T1000 (cell line): ENCODE measurements at places on chromosomes 16 and 17.

DNA sequence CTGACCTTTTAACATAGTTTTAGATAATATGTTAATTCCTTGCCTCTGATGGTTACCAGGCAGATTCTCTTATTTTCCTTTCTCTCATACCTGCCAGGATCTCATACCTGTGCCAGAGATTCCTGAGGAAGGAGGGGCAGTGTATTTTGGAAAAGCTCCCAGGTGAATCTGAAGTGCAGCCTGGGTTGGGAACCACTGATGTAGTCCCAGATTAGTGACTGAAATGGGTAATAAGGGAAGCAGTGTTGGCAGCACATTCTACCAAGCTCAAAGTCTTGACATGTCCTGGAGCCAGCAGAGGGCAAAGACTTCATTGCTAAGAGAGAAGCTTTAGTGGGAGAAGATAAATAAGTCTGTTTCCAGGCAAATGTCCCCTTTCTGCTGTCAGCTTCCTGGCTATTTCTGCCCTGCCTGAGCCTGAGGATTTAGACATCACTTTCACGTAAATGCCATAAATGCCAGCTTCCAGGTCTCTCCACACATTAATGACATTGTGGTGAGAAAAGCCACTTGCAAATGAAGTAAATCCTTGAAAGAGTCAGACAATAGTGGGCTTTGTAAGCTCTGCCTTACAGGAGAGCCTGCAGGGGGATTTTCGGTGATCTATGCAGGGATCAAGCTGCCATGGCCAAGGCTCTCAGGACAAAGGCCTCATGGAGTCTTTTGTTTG is 40.9 kb upstream of the C16orf78 start:
- no peak for DNase-seq

- DNase-seq, result no peak
Measured at GRCh38 chr17:57283203-57283971, 27.1 kb downstream of the MSI2 start.

DNA sequence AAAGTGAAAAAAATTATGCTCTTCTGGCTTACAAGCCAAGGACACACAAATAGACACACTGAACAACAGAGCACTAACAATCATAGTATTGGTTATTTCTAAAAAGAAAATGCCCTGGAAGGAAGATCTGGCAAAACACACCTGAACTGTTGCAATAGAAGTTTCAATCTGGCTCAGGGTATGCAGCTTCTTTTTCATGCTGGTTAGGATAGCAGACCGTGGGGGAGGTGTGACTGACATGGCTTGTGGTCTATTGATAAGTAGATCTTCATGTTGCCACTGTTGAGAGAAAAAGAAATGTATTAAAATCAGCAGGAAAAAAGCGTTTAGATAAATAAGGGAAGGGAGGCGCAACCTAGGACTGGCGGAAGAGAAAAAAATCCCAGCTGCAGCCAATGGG is 26.5 kb upstream of the ARL6IP1 start:
- no peak for DNase-seq

GRCh38 chr17:73696251-73696650 is 52.0 kb upstream of the SDK2 start:
- no peak for DNase-seq

DNA sequence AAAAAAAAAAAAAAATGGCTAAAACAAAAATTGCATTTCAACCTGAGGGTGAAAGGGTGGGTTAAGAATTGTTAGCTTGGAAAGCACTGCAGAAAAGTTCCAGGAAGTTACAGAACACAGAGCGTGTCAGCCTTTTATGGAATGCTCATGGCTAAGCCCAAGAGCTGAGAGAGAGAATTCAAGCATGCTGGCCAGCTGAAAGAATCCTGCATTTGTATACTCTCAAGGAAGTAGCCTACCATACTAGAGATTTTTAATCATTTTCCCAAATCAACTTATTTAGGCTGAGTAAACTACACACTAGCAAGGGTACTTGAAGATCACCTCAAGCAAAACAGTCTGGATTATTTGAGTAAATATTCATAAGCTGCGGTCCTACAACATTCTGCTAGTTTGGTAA is 153.9 kb downstream of the KCNJ2 start:
- no peak for DNase-seq

- DNase-seq, result no peak
Measured at GRCh38 chr17:75689441-75689873, 22.3 kb downstream of the SAP30BP start.

DNA sequence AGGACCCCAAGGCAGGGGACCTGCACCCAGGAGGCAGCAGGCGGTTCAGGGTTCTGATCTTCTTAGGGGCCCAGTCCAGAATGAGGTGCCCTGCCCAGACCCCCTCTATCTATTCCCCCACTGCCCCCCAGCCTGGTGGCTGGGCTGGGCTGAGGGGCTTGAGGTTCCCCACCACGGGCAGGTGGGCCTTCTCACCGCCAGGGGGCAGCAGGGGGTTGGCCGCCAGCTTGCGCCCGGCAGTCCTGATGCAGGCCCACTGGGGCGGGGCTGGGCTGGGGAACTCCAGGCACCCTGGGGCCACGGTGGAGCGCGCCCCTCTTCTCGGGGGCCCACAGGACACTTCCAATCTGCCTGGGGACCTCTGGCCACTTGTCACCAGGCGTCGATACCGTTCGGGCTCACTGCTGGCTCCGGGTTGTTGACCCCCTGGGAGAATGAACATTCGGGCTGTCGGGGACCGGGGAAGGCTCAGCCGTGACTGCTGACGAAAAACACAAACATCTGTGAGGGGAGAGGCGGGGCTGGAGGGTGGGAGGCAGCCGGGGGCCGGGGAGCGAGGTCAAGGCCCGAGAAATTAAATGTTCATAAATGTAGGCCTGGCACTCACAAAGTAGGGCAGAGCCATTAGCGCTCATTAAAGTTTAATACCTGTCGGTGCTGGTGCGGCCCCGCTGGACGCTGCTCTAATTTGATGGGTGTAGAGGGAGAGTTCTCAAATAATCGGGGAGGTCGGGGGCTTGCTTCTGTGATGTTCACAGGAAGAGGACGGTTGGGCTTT is 219.3 kb upstream of the GSE1 start:
- DNase-seq, result no peak

- DNase-seq, result no peak
Measured at GRCh38 chr16:66844342-66845079, at the start of gene CA7. Gene CA7 (plus strand): TSS chr16:66844414. CDS start chr16:66844488, 74 bp downstream.

DNA sequence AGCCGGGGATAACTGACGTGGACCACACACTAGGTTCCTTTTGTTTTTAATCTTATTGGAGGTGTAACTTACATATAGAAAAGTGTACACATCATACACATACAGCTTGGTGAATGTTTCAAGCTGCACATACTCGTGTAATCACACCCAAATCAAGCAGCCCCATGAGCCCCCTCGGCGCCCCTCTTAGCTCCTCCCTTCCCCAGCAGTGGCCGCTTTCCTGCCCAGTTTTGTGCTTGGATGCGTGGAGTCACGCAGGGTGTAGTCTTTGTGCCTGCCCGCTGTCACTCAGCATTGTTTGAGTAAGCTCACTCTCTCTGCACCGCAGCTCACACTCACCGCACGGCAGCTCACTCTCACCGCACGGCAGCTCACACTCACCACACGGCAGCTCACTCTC is 151.7 kb upstream of the CHMP6 start:
- DNase-seq, result no peak

GRCh38 chr17:58487589-58488427 is at the start of gene HSF5:
Gene HSF5 (minus strand): TSS chr17:58488408. CDS start chr17:58488274, 134 bp downstream.
- DNase-seq, result no peak

GRCh38 chr17:73815474-73815873 is 171.2 kb upstream of the SDK2 start:
- DNase-seq, result no peak

DNA sequence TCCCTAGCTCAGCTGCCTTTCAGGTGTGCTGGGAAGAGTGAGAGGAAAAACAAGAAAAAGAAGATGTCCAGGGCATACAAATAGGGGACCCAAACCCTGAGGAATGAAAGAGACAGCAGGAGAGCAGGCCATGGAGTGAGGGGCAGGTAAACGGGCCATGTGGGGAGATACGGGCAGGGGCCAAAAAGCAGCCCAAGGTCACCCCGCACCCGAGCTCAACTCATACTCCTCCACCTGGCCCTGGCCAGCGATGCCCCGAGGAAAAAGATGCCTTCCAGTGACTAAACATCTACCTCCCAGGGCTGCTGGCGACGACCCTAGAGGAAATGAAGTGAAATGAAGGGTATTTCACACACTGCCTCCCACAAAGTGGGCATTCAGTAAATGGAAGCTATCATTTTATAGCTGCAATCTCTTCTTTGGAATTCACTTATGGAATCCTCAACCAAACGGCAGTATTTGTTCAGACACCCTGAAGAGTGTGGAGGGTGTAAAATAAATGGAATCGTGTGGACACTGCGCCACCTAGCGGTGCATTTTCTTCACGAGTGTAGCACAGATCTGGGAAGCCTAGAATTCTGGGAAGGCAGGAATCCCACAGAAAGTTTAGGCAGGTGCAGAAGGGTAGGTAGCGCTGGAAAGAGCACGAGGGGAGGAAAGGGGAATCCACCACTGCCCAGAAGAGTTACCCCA is 14.9 kb downstream of the ELAC2 start:
- DNase-seq, result peak; percentile 60

DNA sequence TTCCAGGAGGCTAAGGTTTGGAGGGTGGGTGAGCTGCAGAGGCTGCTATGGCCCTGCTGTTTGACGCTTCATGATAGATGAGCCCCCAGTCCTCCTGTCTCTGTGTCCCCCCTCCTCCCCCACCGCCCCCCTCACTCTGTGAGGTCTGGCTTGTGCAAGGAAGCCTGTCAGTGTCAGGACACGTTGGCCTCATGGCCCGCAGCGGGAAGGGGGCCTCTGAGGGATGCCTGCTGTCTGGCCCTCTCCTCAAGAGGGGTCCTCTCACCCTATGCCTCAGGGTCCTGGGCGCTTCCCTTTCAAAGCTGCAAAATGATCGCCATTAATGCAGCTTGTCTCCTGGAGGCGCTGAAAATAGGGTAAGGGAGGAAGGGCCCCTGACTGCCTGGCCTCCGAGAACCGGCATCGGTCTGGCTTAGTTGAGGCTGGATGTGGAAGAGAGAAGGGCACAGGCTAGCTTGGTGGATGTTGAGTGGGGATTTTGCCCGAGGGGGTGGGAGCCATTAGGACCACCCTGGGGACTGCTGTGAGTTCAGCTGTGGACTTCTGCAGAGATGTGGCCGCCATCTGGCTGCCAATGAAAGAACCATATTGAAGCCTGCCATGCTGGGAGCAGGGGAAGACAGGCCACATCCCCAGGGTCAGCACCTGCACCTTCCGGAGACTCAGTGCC is 14.8 kb upstream of the GOSR2 start:
- no peak for DNase-seq

DNA sequence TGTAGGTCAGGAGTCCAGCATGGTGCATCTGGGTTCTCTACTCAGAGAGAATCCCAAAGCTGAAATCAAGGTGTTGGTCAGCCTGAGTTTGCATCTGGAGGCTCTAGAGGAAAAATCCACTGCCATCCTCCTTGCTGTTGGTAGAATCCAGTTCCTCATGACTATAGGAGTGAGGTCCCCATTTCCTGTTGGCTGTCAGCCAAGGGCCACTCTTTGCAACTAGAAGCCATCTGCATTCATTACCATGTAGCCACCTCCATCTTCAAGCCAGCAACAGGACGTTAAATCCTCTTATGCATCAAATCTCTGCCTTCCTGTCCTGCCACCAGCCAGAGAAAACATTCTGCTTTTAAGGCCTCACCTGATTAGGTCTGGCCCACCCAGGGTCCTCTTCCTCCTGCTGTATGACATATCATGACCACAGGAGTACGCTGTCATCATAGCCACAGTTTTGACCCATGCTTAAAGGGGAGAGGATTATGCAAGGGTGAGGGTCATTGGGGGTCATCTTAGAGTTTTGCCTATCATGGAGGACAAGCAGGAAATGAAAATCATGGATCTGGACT is 40.5 kb downstream of the DNAH9 start:
- no peak for DNase-seq

- DNase-seq, result peak; percentile 86
Measured at GRCh38 chr17:2049333-2050299, 5.3 kb upstream of the HIC1 start.

DNA sequence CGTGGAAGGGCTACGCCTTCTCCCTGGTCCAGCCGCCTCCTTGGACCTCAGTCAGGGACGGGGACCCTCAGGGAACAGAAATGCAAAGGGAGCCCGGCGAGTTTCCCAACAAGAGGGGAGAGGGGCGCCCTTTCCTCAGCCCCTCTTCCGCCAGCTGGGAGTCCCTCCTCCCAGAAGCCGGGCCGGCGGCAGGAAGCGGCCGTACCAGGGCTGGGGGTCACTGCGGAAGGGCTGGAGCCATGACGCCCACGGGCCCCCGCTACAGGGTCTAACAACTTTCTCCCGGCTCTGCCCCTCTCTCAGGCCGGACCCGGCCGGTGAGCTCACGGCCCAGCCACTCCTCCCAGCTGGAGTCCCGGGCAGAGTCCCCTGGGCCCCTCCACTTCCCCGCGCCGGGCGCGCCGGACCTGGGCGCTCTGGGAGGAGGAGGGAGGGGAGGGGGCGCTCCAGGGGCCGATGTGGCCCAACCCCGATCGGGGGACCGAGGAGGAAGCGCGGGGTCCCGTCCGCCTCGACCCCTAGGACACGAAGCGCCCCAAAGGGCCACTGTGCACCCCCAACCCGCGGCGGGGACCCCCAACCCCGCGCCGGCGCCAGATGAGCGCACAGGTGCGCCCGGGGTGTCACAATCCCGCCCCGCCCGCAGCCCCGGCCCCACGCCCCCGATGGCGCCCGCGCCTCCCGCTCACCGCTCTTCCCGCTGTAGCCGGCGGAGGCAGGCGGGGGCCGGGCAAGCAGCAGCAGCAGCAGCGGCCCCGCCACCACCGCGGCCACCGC is 578 bp downstream of the PGAP6 start:
- no peak for DNase-seq

- peak; percentile 84 for DNase-seq
Measured at GRCh38 chr16:19521471-19522396, at the start of gene GDE1. Gene GDE1 (minus strand): TSS chr16:19522098. CDS start chr16:19521964, 134 bp downstream.

DNA sequence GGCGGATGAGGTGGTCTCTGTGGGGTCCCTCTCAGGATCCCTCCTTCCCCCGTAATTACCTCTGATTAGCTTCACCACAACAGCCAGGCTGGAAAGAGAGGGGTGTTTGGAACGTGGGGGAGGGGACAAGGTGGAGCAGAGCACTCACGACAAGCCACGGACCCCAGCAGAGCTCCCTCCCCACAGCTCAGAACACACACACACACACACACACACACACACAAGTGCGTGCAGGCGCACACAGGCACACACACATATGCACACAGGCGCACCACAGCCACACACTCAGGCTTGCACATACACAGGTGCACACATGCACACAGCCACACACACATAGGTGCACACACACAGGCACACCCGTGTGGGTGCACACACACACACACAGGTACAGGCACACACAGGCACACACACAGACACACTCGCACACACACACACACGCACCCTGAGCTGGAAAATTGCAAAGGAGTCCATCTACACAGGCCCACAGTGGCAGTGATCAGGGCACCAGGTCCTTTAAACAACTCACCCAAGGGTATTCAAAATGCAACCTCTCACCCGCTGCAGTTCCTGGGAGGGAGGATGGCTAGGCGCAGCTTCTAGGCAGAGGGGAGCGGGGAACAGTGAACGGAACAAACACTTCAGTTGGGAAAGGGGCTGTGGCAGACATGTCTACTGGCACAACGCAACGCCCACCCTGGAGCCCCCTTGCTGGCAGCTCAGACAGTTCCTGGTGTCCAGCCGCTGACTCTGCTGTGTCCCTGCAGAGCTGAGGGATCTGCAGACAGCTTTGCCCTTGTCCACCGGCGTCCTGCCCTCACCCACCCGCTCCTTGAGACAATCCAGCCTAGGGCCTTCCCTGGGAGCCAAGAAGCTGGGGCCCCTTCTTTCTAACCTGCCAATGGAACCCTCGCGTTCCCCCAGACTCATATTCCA is 59.9 kb upstream of the DLX4 start:
- no peak for DNase-seq
